T-cell (primary cell): ENCODE measurements at places on chromosomes 6 and 20. TPM values are rescaled to one million over a fixed set of nuclear protein-coding genes. Genes with fewer than 3 reads are reported as not detected.

GUCA1A gene
- not detected for total RNA-seq

CYP24A1 gene
- 0.30 TPM for total RNA-seq

IL17A gene
- total RNA-seq: not detected

EYA4 gene
- total RNA-seq: not detected

C6orf163 gene
- total RNA-seq: 3.3 TPM

NCOA5 gene
- 39.7 TPM for total RNA-seq

RBM24 gene
- 0.19 TPM for total RNA-seq

KIF25 gene
- not detected for total RNA-seq

DNA sequence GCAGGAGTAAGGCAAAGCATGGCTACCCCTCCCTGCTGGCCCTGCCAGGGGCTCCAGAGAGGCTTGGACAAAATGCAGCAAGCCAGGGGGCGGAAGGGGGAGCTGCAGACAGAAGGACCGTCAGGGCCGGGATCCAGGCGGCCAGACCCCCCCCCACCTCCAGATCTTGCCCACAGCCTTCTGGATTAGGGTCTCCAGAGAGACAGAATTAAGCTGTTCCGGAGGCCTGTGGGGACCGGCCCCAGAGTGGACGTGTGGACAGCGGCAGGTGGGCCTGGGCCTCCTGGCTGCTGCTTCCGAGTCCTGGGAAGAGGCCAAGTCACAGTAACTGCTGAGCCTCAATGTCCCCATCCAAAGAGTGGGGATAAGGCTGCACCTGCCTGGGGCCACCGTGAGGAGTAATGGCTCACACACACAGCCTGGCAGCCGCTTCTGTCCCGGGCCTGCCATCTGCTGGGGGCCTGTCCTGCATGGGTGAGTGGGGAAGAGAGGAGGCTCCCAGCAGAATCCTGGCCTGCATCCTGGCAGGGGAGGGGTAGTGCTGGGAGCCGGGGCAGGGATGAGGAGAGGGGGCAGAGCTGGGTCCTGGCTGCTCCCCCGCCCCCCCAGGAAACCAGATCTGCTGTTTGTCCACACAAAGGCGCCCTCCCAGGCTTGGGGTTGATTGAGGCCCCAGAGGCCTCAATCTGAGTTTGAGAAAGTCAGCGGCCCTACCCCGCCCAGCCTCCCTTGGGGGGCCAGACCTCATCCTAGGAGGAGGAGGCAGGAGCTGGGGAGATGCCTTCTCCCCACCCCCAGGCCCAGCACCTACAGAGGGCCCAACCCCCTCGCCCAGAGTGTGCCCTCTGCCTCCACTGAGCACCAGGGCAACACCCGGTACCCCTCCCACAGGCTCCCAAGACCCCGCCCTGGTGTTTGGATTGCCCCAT, 3.9 kb downstream of the LAMA5 start:
- H3K27ac ChIP-seq: no peak overlapping the region
- no peaks in the 10 kb centered on the region for H3K36me3 ChIP-seq
- DNase-seq: no peak
- H3K27me3 ChIP-seq: peaks cover 6% of the 10 kb centered on the region

GRCh38 chr6:69064226-69064625, 429.1 kb downstream of the ADGRB3 start:
- H3K27me3 ChIP-seq: no peaks in the 10 kb centered on the region
- H3K27ac ChIP-seq: no peak overlapping the region
- H3K36me3 ChIP-seq: no peaks in the 10 kb centered on the region

- no peak overlapping the region for H3K4me3 ChIP-seq
- no peak overlapping the region for H3K27ac ChIP-seq
- H3K27me3 ChIP-seq: no peaks in the 10 kb centered on the region
- H3K4me1 ChIP-seq: no peaks in the 10 kb centered on the region
- H3K36me3 ChIP-seq: no peaks in the 10 kb centered on the region
Measured at GRCh38 chr6:161401587-161402309, 127.9 kb upstream of the AGPAT4 start.

TGM2 gene
- 0.62 TPM for total RNA-seq

UNC5CL gene
- total RNA-seq: 6.3 TPM

STMND1 gene
- total RNA-seq: not detected

DNA sequence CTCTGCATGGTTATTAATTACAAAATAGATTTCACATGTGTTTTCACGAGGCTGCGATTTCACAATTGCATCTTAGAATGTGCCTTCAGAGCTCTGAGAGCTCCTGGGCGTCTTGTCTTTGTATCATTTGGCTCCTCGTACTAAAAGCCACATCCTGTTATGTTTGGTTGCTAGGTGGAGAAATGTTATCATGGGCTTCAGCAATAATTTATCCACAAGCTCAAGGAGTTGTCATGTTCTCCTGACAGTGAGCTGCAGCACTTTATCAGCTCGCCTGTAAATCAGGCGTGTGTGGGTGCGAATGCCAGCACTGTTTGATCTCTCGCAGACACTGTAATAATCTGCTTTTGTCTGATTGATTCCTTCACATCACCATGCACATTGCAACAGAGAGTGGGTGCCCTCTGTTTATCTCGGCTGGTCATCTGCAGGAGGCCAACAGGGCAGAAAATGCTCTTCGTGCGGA, 218.6 kb upstream of the ZFP64 start:
- no peaks in the 10 kb centered on the region for H3K27me3 ChIP-seq
- peak; percentile 58 for DNase-seq
- H3K36me3 ChIP-seq: peaks cover 2% of the 10 kb centered on the region

DNA sequence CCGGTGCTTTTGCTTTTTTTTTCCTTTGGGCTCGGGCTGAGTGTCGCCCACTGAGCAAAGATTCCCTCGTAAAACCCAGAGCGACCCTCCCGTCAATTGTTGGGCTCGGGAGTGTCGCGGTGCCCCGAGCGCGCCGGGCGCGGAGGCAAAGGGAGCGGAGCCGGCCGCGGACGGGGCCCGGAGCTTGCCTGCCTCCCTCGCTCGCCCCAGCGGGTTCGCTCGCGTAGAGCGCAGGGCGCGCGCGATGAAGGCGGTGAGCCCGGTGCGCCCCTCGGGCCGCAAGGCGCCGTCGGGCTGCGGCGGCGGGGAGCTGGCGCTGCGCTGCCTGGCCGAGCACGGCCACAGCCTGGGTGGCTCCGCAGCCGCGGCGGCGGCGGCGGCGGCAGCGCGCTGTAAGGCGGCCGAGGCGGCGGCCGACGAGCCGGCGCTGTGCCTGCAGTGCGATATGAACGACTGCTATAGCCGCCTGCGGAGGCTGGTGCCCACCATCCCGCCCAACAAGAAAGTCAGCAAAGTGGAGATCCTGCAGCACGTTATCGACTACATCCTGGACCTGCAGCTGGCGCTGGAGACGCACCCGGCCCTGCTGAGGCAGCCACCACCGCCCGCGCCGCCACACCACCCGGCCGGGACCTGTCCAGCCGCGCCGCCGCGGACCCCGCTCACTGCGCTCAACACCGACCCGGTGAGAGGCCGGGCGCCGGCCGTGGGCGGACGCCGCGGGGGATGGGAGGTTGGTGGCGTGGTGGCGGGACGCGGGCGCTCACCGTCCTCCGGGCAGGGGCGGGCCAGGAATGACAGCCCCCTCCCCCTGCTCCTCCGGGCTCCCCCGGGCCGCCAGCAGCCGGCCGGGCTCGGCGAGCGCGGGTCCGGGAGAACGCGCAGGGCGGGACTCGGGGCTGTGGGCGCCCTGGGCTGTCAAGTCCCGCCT, 606 bp downstream of the ID4 start:
- H3K4me1 ChIP-seq: no peaks in the 10 kb centered on the region
- H3K27me3 ChIP-seq: peaks cover 18% of the 10 kb centered on the region
- H3K4me3 ChIP-seq: no peak overlapping the region
- H3K27ac ChIP-seq: no peak overlapping the region

DNA sequence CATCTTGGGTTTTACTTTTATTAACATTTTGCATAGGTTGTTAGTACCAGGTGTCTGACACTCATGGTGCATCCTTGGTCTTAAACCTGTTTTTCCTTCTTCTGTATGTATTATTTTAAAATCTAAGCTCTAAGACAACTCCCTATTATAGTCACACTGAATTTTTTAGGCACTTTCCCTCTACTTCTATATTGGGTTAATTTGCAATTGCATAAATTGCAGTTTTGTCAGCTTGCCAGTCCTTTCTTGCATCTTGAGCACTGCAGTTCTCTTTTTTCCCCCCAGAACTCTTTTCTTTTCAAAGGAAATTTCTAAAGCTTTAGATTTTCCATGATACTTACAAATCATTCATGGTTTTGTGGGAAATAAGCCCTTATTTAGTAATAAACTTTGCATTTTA, 70.6 kb downstream of the ZNF292 start:
- DNase-seq: no peak
- no peaks in the 10 kb centered on the region for H3K4me1 ChIP-seq
- no peaks in the 10 kb centered on the region for H3K27me3 ChIP-seq
- H3K27ac ChIP-seq: no peak overlapping the region
- no peaks in the 10 kb centered on the region for H3K36me3 ChIP-seq

DNA sequence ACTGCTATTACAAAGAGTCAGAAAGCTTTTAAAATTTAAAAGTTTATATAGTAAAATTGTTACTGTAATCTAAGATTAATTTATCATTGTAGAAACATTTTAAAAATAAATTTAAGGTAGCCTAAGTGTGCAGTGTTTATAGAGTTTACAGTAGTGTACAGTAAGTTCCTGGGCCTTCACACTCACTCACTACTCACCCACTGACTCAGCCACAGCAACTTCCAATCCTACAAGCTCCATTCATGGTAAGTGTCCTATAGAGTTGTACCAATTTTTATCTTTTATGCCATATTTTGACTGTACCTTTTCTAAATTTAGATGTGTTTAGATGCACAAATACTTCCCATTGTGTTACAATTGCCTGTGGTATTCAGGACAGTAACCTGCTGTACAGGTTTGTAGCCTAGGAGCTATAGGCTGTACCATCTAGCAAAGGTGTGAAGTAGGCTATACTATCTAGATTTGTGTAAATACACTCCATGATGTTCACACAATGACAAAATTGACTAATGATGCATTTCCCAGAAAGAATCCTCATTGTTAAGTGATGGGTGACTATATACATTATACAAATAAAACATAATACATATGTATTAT, 10.2 kb upstream of the TMEM170B start:
- no peak for DNase-seq
- no peaks in the 10 kb centered on the region for H3K4me1 ChIP-seq
- H3K27me3 ChIP-seq: no peaks in the 10 kb centered on the region
- no peak overlapping the region for H3K4me3 ChIP-seq

DNA sequence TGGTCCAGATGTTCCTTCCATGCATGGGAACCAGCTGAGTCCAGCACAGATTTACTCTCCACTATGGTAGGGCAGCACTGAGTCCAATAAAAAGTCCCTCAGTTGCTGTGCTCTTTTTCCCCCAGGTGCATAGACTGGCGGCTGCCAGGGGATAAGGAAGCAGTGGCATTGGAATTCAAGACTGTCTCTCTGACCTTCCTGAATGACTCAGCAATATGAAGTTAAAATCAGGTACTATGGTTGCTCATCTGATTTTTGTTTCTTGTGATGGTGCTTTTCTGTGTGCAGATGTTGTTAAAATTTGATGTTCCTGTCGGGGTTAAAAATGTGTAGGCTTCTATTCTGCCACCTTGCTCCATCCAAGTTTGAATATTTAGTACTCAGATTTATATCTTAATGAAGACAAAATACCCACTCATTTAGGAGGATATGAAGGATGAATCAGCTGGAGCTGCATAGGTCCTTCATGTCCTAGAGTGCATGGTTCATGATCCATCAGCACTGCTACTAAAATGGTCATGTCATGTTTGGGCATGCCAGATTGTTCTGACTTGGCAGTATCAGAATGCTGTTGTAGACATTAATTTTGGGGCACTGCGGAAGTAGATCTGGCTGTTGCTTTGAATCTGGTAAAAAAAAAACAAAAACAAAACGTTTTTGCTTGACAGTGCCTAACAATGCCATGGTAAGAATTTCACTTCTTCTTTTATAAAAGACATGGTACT, 321.2 kb upstream of the MAP3K7 start:
- H3K36me3 ChIP-seq: no peaks in the 10 kb centered on the region
- no peak overlapping the region for H3K27ac ChIP-seq
- H3K4me3 ChIP-seq: no peak overlapping the region
- no peaks in the 10 kb centered on the region for H3K4me1 ChIP-seq
- H3K27me3 ChIP-seq: no peaks in the 10 kb centered on the region
- DNase-seq: no peak

SRMS gene
- total RNA-seq: not detected

- no peak for DNase-seq
- no peak overlapping the region for H3K4me3 ChIP-seq
- no peaks in the 10 kb centered on the region for H3K36me3 ChIP-seq
- peaks cover 5% of the 10 kb centered on the region for H3K27me3 ChIP-seq
- H3K4me1 ChIP-seq: peaks cover 8% of the 10 kb centered on the region
Measured at GRCh38 chr20:23156170-23156841, 70.2 kb upstream of the CD93 start.

GRCh38 chr6:112846681-112847080, 499.6 kb downstream of the RFPL4B start:
- no peak overlapping the region for H3K4me3 ChIP-seq
- no peaks in the 10 kb centered on the region for H3K4me1 ChIP-seq
- no peak overlapping the region for H3K27ac ChIP-seq
- H3K36me3 ChIP-seq: no peaks in the 10 kb centered on the region
- H3K27me3 ChIP-seq: no peaks in the 10 kb centered on the region
- DNase-seq: no peak

PRR18 gene
- not detected for total RNA-seq

GRCh38 chr6:39518221-39518620, 195.7 kb upstream of the KCNK16 start:
- no peaks in the 10 kb centered on the region for H3K36me3 ChIP-seq
- DNase-seq: no peak
- no peaks in the 10 kb centered on the region for H3K4me1 ChIP-seq
- no peak overlapping the region for H3K4me3 ChIP-seq

- H3K4me3 ChIP-seq: no peak overlapping the region
- no peak overlapping the region for H3K27ac ChIP-seq
- peaks cover 5% of the 10 kb centered on the region for H3K27me3 ChIP-seq
- no peak for DNase-seq
Measured at GRCh38 chr6:144131248-144131709, 19.0 kb upstream of the STX11 start.

- no peak overlapping the region for H3K4me3 ChIP-seq
- H3K36me3 ChIP-seq: no peaks in the 10 kb centered on the region
- DNase-seq: no peak
Measured at GRCh38 chr20:60921022-60921622, 330.9 kb upstream of the CDH4 start.

DNA sequence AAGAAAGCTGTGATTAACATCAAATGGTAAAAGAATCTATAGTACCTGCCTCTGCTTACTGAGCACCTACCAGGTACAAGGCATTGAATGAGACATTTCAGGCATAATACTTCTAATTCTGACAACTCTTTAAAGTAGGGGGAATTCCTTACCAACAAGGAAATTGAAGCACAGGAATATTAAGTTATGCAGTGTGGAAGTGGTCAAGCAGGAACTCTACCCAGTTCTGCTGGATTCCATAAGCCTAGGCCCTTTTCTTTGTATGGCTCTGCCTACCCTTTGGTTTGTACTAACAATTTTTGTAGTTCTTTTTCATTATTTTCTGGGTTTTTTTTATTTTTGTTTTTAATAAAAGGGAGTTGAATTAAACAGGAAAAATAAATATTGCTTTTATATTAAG, 114.5 kb downstream of the MAP3K5 start:
- no peaks in the 10 kb centered on the region for H3K27me3 ChIP-seq
- no peak overlapping the region for H3K4me3 ChIP-seq
- H3K4me1 ChIP-seq: no peaks in the 10 kb centered on the region
- H3K27ac ChIP-seq: no peak overlapping the region
